IPS-NIHi11 (cell line): ENCODE measurements at places on chromosomes 3 and 15.

- no peak for DNase-seq
These were observed 15.0 kb downstream of the CEP152 start for GRCh38 chr15:48795901-48796300.

DNA sequence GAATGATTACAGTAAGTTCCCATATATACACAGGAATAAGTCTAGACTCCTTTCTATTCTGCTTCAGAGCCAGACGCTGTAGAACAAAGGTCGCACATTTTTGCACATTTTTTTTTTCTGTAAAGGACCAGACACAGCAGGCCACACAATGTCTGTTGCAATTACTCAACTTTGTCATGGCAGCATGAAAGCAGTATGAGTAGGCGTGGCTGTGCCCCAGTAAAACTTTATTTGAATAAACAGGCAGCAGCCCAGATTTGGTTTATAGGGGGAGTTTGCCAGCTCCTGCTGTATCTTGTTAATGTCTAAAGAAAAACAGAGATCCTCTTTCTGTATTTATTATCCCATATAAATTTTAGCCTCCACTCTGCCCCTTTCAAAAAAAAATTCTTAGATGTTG is 708.3 kb downstream of the FHIT start:
- DNase-seq, result no peak

- DNase-seq, result peak; percentile 64
These were observed 60.9 kb downstream of the SCN10A start for GRCh38 chr3:38755130-38755529.

GRCh38 chr3:17552351-17552750 is 190.1 kb downstream of the TBC1D5 start:
- no peak for DNase-seq

GRCh38 chr15:76114561-76114960 is 54.8 kb downstream of the TMEM266 start:
- no peak for DNase-seq

DNA sequence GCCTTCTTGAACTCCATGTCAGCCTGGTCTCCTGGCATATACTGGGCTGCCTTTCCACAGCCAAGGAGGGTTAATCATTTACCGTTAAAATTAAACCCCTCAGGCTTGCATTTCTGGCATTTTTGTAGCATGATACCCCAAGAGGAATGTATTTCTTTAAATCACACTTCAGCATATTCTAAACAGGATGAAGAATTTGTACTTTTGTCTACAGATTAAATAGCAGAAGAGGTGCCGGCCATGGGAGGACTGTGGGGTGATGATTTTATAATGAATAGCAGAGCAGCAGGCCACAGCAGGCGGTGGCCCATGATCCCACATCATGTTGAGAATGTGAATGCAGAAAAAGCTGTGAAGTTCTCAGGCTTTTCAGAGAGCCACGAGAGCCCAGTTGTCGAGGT is 90.2 kb downstream of the ARNT2 start:
- DNase-seq, result no peak

DNA sequence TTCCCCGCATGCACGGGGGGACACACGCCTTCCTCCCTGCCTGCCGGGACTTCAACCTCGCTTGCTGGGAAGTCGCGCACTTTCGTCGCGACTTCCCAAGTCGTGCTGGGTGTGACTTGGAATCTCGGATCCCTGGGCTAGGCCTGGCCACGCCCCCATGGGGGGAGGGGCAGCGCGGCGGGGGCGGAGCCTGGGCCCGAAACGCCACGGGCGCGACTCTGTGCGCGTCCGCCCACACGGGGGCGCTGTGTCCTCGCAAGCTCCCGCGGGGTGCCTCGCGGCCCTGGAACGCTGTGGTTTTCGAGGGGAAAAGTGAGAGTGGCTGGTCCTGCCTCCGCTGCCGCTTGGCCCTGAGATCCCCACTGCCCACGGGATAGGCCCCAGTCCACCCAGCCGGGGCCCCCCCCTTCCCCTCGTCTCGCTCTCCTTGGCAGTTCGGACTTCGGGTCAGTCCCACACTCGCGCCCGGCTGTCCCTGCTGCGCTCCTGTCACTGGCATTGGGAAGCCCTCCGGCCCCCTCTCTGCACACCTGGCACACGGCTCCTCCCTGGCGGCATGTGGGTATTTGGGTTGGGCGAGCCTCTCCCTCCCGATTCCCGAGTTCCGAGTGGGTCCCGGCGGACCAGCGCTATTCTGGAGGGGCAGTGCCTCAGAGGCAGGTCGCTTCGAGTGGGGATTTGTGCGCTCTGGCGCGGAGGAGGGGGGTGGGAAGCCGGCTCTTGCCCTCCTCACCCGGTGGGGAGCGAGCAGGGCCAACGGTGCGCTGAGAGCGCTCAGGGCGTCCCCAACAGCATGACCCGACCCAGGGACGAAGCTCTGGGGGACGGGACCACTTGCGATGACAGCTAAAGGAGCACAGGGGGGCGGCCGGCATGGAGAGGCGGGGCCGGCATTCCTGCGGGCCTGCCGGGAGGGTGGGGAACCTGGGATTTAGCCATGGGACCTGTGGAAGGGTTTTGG is 23.6 kb downstream of the SEC61A1 start:
- DNase-seq, result peak; percentile 93

DNA sequence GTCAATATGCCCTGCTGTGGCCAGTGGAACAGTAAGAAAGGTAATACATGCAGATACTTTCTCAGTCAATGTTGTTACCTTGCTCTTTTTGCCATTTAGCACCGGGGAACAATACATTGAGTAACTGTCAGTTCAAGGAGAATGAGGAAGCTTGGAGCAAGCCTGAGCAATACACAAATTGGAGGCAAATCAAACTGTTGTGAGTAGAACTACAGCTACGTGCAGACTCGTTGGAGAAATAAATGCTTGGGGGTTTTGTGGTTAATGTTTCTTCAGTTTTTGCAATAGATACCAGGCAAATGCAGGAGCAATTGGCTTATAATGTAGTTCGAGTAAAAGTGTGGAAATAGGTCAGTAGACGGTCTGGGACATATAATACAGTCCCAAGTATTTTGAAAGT is 587.3 kb upstream of the ROBO1 start:
- no peak for DNase-seq

GRCh38 chr3:61783993-61784718 is 222.8 kb downstream of the PTPRG start:
- DNase-seq, result no peak

- DNase-seq, result peak; percentile 50
These were observed 89.5 kb downstream of the CTNNB1 start for GRCh38 chr3:41288785-41289184.

GRCh38 chr15:31155151-31155550 is 53.6 kb upstream of the TRPM1 start:
- no peak for DNase-seq

- DNase-seq, result no peak
These were observed 25.4 kb downstream of the AADAC start for GRCh38 chr3:151839313-151839631.

GRCh38 chr3:162213196-162213595 is 716.6 kb downstream of the OTOL1 start:
- DNase-seq, result no peak

DNA sequence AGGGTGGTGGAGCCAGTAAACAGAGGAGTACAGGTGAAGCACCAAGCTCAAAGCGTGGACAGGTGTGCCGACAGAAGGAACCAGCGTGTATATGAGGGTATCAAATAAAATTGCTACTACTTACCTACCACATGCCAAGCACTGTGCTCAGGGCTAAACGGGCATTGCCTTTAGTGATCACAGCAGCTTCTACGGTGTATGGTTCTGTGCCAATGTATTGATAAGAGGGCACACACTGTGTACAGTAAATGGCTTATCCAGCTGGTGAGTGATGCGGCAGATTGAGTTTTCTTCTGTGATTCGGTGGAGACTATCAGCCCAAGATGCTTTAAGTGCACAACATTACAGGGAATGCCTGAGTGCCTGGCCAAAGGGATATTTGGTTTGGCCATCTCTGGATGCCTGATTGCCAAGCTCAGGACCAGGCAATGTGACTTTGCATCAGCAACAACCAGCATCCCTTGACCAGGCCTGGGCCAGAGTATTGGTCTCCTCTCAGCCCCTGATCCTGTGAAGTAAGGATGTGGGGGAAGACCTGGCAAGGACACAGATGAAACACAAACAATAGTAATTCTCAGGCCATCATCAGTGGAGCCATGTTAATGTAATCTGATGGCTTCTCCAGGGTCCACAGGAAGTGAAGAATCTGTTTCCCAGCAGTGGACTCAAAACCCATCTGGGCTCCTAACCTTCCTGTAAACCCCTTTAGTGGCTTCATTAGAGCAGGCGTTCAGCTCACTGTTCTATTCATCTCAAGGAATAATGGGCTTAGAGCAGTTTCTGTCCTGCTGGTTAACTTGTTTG is 14.1 kb downstream of the STARD5 start:
- DNase-seq, result no peak

DNA sequence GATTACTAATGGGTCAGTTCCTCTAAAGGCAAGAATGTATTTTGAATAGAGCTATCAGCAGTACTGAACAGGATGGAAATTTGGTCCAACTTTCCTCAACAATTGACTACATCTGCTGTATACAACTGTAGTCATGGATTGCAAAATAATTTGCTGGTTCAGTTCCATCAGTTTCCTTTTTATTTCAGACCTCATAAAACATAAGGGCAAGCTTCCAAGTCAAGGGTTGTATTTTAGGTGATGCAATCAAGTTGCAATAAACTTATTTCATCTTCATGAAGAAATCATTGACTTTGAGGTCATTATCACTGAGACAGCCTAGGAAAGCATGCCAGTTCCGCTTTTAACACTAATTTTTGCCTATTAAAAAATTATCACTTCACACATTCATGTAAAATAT is 90.4 kb upstream of the TSEN2 start:
- DNase-seq, result no peak

DNA sequence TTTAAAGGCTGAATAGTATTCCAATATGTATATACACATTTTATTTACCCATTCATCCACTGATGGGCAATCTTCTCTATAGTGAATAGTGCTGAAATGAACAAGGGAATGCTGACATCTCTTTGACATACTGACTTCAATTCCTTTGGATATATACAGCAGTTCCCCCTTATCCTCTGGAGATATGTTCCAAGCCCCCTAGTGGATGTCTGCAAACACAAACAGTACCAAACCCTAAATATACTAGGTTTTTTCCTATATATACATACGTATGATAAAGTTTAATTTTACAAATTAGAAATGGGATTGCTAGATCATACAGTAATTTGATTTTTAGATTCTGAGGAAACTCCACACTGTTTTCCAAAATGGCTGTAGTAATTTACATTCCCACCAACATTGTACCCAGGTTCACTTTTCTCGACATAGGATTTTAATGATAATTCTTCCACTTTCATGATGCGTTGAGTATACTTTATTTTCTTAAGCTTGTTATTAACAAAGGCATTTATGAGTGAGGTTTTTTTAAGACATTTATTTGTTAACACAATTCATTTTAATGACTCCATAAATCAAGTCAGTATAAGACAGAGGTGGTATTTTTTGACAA is 38.2 kb downstream of the VPS13C start:
- DNase-seq, result no peak

- peak; percentile 65 for DNase-seq
These were observed 4.4 kb downstream of the DALRD3 start for GRCh38 chr3:49013738-49014660.

GRCh38 chr15:26223720-26224119 is 360.6 kb upstream of the ATP10A start:
- DNase-seq, result no peak

- no peak for DNase-seq
These were observed 167.4 kb upstream of the SMAD3 start for GRCh38 chr15:66897971-66898370.

DNA sequence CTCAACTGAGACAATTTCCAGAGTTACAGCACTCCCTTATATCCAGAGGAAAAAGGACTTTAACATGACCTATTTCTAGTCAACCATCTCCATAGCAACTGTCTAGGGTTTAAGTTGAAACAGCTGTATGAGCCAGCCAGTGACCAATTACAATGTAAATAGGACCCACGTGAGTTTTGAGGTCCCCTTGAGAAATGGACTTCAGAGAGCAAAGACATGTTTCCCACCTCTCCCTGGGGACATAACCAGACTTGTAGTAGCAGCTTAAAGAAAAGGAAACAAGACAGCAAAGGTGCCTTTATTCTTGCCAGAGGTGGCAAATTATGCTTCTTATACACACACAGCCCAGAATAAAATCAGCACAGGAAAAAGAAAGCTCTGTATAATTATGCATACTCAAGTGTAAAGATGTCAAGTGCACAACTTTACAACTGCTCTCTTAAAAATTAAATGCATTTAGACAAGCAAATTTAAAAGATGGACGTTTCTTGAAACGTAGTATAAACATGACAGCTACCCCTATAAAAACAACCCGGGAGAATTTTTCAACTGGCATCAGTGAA is 40.2 kb downstream of the SUMF1 start:
- no peak for DNase-seq

GRCh38 chr3:158508481-158508880 is 62.5 kb upstream of the MLF1 start:
- no peak for DNase-seq

- DNase-seq, result no peak
These were observed 10.4 kb downstream of the CLSTN2 start for GRCh38 chr3:139945386-139945785.

- DNase-seq, result no peak
These were observed 123.2 kb upstream of the GOLGA8J start for GRCh38 chr15:29959384-29960137.

DNA sequence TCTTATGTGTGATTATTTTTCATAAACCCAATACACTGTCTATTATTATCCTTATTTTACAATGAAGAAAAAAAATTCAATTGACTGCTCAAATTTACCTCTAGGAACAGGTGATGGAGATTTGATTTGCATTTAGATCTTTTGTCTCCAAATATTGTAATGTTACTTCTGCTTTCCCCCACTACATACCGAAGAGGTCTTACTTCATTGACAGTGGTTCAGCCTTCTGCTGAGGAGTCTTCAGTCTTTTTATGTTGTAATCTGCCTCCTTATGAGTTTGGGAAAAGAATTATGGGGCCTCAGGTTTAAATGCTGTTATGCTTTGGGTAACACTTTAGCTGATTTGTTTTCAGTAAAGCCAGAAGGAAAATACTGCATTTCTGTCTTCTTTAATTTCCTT is 199.5 kb downstream of the LPP start:
- DNase-seq, result no peak
